ENCODE measurements at places on chromosomes 5 and 9.

GRCh38 chr5:10543585-10544040 is 20.3 kb upstream of the ANKRD33B start:
- no peak for DNase-seq

GRCh38 chr9:98658951-98659351 is 49.8 kb downstream of the GABBR2 start:
- no peak for DNase-seq

- DNase-seq: no peak
These were observed at the start of gene DNAH5 for GRCh38 chr5:13944560-13945199. DNAH5 (minus strand) TSS chr5:13944688; CDS start chr5:13944438, 250 bp downstream.

DNA sequence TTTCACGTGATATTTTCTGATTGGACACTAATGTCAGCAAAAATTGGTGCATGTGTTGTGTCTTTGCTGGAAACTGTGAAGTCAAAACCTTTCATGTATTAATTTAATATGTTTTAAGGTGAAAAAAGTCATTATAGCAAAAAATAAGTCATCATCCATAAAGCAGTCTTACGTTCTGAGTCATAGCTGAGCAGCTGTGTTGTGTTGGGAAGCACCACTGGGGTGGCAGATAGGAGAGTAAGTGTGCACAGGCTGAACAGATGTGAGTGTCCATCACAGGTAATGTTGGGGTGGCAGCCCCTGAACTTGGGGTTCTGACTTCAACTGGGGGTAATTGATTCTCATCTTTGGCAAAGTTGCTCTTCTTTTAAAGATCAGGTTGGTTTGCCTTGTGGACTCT is 156.8 kb downstream of the NXNL2 start:
- no peak for DNase-seq

DNA sequence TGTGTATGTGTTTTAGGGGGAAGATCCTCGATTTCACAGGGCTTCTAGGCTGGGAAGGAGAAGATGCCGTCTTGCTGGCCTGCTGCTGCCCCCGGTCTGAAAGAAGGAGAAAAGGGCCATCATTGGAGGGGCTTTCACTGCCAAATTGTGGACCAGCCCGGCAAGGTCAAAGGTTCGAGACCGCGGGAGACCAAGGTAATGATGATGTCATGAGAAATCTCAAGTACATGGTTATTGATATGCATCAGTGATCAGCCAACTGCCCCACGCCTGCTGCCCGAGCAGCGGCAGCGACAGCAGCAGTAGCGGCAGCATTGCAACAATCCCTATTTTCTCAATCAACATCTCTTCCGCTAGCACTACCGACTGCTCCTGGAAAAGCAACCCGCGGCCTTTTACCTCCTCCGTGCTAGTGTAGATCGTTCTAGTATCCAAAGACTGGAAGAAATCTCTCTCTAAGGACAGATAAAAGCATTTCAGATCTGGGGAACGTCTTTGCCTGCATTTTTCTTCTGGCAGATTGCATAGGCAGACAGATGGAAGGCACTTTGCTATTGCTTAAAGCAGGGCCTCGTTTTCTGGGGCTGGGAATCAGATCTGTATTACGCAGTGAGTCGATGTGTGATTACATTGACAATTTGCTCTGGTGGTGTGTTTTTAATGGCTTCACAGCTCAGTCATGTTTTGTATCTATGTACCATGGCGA is 215.3 kb downstream of the MEF2C start:
- DNase-seq: no peak

GRCh38 chr5:62948301-62948700 is 369.7 kb downstream of the LRRC70 start:
- DNase-seq: no peak

- peak; percentile 58 for DNase-seq
These were observed at the start of gene FBP1 for GRCh38 chr9:94639061-94639998. FBP1 (minus strand) TSS chr9:94639518; CDS start chr9:94639310, 208 bp downstream.

DNA sequence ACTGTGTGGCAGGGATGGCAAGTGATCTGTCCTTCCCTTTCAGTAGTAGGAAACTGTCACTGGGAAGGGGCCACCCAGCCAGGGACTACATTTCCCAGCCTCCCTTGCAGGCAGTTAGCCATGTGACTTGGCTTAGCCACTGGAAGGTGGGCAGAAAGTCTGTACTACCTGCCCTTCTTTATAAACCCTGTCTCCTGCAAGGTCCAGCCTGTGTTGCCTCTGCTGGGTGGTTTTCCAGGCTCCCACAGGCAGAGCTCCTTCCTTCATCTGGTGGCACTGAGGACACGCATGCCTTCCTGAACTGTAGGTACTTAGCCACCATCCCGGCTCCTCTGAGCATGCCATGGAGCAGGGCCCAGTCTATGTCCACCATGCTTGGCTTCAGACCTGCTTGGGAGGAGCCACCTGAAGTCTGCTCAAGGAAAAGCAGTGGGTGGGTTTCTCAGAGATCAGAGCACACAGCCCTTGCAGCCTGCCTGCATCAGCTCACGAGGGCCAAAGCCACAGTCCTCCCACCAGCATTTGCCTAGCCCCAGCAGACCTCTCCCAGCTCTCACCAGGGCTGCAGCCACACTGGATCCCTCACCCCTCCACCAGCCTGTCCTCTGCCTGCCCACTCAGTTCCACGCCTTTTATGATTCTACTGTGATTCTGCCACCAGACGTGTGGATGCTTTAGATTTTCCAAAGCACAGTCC is 16.7 kb upstream of the SLC25A51 start:
- DNase-seq: peak; percentile 27

DNA sequence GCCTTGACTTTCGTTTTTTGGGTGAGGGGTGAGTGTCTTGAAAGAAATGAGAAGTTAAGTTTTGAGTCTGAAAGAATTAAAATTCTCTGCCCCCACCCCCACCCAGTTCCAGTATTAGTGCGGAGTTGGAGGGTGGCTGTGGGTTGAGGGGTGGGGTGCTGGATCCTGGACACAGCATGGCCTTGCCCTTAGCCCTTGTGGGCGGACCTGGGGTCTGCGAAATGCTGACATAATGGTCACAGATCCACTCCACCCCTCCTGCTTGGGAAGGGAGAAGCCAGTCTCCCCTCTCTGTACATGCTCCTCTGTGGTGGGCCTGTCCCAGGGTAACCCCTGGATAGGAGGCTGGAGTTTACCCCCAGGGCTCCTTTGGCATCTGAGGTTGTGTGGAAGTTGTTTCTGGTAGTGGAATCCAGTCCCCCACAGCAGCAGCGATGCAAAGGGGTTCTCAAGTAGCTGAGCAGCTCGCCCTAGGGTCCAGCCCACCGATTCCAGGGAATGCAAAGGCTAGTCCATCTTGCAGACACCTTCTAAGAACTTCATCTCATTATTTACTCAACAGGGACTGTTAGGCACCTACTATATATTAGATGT is 42.8 kb upstream of the TCF7 start:
- DNase-seq: no peak

DNA sequence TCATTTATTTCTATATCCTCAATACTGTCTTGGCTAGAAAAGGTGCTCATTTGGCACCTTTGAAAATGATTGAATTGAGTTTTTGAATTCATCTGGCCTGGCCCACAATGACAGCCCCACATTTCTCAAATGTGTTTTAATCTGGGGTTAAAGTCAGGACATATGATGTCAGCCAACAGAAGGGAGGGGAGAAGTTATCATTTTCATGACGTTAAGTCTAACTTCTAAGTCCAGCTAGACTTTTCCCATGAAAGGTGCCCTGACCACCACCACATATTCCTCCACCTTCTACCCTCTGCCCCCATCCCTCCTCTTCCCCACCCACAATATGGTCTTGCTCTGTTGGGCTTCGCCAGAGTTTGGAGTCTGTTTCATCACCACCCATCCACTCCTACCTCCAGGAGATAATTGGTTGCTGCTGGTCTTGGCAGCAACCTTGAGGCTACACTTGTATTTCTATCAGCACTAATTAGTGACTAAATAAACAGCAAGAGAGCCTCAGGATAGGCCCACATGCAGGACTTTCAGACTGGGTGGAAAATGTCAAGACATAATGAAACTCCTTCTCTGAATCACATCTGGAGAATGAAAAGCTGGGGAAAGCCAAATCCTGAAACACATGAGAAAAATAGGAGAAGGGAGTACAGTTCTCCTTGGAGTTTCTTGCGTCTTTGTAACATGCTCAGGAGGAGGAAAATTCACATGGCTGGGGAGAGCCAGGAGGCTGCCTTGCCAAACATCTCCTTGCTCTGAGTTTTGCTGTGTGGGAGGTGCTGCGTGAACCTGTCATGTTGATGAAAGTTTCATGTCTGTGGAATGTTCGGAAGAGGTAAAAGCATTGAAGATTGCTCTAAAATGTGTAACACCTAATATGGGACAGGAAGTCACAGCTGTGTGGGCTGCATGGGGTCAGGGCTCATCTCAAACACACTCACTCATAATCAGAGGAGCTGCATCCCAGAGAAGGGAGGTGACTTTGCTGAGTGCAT is 544.7 kb upstream of the KLF4 start:
- DNase-seq: no peak

- DNase-seq: no peak
These were observed 12.5 kb upstream of the SGCD start for GRCh38 chr5:156314416-156314815.

GRCh38 chr5:142472306-142472951 is 147.6 kb upstream of the SPRY4 start:
- DNase-seq: peak; percentile 67

GRCh38 chr9:120464176-120464886 is 115.6 kb downstream of the CDK5RAP2 start:
- DNase-seq: no peak

GRCh38 chr5:96931605-96932004 is 4.3 kb upstream of the LNPEP start:
- no peak for DNase-seq

GRCh38 chr5:96374653-96375052 is 58.4 kb downstream of the PCSK1 start:
- peak; percentile 13 for DNase-seq

GRCh38 chr9:121851641-121852091 is 200.2 kb downstream of the DAB2IP start:
- no peak for DNase-seq

- DNase-seq: no peak
These were observed 256.7 kb downstream of the CDH12 start for GRCh38 chr5:22596404-22596970.

- no peak for DNase-seq
These were observed 478.1 kb upstream of the CDH9 start for GRCh38 chr5:27516437-27516836.

DNA sequence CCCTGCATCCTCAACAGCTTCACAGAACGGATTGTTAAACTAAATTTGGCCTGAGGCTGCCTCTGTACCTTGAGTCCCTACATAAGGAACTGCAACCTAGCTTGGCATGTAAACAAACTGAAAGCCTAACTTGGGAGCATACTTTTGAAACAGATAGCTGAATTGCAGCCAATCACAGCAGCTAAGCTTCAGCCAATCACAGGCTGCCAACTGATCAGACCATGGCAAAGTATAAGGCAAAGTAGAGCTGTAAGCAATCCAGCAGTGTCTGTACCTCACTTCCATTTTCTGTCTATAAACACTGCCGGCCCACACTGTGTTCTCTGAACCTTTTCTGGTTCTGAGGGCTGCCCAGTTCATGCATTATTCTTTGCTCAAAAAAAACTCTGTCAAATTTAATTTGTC is 8.9 kb upstream of the ZNF483 start:
- no peak for DNase-seq

DNA sequence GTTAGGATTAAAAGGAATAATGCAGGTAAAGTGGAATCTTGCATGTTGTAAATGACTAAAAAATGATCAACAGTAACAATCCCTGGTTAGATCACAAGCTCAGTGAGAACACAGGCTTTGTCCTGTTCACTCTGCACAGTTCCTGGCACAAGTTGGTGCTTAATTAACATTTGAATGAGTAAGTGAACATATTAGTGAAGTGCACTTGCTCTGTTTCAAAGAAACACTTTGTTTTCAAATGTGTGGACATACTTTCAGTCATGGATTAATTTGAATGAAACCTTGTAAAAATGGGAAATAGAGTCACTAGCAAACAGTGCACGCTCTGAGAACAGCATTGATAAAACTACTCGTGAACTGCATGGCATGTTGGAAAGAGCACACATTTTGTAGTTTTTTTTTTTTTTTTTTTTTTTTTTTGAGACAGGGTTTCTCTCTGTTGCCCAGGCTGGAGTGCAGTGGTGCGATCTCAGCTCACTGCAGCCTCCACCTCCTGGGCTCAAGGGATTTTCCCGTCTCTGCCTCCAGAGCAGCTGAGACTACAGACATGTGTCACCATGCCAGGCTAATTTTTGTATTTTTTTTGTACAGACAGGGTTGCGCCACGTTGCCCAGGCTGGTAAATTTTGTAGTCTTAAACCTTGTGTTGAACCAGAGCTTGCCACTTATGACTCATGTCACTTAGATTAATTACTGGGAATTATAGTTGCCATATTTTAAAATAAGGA is 159.9 kb downstream of the LURAP1L start:
- no peak for DNase-seq

DNA sequence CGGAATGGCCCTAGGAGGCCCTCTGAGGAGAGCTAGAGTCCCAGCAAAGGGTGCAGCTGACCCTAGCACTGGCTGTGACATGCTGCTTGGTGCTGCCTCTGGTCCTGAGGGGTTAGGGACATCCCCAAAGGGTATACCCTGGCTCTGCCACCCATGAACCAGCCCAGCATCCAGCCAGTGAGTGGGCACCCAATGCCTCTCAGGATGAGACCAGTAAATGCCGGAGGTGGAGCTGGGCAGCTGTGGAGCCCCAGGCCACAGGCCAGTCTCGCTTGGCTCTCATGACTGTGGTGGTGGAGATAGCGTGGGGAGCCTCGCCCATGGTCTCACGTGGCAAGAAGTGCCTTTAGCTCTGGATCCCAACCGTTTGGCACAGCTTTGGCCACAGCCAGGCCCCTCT is 3.7 kb upstream of the CEL start:
- DNase-seq: no peak

DNA sequence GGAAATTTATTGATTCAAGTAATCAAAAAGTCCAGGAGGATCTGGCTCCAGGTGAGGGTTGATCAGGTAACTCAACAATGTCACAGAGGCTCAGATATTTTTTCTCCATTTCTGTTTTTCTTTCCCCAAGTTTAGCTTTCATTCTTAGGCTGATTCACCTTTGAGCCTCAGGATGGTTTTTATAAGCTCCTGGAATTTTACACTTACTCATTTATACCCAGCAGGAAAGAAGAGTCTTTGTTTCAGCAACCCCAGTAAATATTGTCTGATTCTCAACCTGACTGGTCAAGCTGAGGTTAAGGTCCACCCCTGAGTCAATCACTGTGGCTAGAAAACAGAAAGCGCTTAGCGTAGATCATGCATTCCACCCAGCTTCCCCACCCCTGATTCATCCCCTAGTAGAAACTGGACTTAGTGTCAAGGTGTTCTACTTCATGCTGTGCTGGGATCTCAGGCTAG is 500.6 kb downstream of the KIF4B start:
- no peak for DNase-seq

- no peak for DNase-seq
These were observed 559.0 kb upstream of the MEF2C start for GRCh38 chr5:89441965-89442364.

DNA sequence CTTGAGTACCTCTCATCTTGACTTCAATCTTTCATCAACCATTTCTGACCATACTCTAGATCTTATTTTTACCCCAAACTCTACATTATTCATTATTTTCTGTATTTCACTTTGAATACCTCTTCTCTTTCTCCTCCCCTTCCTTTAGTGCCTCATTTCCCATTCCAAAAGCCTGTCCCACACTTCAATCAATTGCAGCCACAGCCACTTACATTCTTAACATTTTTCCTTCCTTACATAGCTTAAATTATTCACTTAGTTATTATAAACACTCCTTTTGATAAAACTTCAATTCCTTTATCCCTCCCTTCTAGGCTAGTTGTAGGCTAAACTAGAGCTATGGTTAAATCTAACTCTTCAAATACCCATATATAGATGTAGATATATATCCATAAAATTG is 344.0 kb downstream of the PRR16 start:
- no peak for DNase-seq

- no peak for DNase-seq
These were observed 47.5 kb downstream of the CDK5RAP2 start for GRCh38 chr9:120532475-120532874.

Data from stimulated activated CD4-positive, alpha-beta T cell treated with anti-CD3 and anti-CD28 coated beads, Interleukin-15, amount 100 ng/mL, for 24 hours (primary cell).